SK-N-SH treated with all-trans-retinoic acid at 6 μM for 48 hours (cell line): ENCODE measurements at places on chromosomes 4 and X.

DNA sequence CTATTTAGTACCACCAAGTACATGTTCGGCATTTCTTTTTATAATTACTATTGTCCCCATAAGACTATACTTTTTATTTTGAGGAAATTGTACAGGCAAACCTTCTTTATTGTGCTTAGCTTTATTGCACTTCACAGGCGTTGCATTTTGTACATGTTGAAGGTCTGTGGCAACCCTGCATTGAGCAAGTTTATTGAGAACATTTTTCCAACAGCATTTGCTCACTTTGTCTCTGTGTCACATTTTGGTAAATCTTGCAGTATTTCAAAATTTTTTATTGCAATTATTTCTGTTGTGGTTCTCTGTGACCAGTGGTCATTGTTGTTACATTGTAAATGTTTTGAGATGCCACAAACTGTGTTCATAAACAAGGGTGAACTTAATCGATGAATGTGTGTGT lies 10.8 kb upstream of the CXCL5 start:
- no peak for ATAC-seq

DNA sequence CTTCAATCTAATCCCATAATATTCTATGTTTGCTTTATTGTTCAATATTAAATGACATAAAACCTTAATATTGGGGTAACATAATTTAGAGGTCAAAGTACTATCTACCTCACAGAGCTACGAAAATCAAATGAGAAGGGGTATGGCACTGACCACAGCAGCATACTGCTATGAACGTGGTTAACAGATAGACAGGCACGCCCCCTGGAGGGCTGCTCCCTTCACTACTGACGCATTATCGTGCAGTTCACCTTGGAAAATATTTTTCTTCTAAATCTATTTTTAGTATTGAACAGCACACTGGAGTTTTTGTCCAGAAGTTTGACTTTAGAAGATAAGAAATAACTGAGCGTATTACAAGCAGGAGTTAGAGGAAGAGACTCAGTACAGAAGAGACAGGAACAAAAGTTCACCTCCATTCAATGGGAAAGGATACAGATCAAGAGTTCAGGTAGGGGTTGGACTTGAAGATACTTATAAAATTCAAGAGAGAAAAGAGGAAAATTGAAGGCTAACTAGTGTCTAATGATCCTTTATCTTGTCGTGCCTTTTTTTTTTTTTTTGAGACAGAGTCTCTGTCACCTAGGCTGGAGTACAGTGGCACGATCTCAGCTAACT lies 22.7 kb downstream of the MAP9 start:
- peak; percentile 98 for ATAC-seq

DNA sequence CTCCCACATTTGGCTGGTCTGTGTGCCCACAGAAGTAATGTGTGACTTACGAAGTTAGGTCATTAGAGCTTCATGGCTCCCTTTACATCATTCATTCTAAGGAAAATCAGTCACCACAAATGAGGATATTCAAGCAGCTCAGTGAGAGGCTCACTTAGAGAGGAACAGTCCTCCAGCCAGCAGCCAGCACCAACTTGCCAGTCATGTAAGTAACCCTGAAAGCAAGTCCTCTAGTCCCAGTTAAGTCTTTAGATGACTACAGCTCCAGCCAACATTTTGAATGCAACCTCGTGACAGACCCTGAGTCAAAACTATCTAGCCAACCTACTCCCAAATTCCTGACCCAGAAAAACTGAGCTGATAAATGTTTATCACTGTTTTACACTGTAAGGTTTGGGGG lies 71.3 kb downstream of the LRBA start:
- ATAC-seq = no peak

- peak; percentile 48 for ATAC-seq
Measured at GRCh38 chr4:168484626-168485025, 4.3 kb upstream of the DDX60L start.

DNA sequence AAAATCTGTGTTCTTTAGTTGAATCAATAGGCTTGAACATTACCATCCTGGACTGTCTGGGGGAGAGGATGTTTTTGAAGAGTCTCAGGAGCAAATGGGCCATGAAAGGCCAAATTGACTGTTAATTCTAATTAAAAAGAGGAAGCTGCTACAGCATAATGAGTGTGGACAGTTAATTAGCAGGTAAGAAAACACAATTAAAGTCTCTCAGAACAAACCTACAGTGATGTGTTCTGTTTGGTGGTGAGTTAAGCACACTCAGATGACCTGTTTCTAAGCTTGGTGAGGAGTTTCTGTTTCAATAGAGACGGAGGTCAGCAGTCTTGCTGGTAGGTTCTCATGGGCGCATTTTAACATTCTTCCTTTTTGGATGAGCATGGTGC lies 68.1 kb downstream of the DRD5 start:
- ATAC-seq = no peak

DNA sequence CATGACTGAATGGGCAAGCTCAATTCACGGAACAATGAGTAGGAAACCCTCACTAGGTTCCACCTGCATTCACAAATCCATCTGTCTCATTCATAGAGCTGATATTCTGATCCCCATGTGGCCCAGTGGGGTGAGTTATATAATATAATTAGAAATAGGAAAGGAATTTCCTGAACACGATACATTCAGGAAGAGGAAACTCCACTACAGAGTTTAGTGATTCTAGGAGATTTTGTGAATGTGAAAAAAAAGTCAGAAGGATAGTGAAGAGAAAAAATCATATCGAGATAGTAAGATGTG lies 471.2 kb downstream of the GASK1B start:
- no peak for ATAC-seq

DNA sequence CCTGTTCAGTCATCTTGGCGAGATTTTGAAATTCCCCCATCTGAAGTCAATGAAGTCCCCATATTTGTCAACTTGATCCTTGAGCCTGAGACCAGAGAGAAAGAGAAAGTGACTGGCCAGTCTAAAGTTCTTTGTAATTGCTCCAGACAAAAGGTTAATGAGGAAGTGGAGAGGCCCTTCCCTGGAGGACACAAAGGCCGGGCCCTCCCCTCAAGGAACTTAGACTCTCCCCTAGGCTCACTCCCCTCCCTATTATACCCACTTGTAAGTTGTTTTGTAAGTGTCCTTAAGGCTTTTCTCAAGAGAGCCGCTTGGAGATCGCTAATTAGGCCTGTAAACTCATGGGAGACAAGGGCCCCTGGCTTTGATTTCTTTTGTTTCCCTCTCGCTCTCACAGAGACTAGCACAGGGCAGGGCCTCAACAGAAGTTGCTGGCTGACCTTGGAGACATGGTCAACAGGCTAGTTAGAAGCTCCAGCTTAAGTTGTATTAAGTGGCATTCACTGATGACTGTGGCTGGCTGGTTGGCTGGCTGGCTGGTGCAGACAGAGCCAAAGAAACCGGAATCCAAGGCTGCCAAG lies 20.3 kb upstream of the GPC4 start:
- ATAC-seq = no peak

DNA sequence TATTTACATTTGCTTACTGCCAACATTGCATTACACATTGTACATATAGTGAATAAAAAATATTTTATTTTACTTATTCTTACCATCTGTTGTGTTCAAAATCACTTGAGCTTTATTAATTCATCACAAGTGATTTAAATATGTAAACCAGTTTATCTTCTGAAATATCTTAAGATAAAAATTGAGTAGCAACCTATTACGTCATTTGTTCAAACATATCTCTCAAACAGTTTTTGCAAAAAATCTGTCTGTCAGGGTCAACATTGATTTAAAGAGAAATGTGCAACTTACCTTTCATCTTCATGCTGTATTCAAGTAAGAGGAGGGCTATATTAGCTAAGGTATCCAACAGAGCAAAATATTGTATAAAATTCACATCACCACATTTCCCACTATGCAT lies 610.1 kb downstream of the PCDH19 start:
- ATAC-seq = no peak
